ENCODE measurements at places on chromosomes 5 and 9. TPM values are rescaled to one million over a fixed set of nuclear protein-coding genes. Genes with fewer than 3 reads are reported as not detected.

GRCh38 chr5:178995341-178995690 lies 196 bp upstream of the GRM6 start:
- no peak for DNase-seq

DNA sequence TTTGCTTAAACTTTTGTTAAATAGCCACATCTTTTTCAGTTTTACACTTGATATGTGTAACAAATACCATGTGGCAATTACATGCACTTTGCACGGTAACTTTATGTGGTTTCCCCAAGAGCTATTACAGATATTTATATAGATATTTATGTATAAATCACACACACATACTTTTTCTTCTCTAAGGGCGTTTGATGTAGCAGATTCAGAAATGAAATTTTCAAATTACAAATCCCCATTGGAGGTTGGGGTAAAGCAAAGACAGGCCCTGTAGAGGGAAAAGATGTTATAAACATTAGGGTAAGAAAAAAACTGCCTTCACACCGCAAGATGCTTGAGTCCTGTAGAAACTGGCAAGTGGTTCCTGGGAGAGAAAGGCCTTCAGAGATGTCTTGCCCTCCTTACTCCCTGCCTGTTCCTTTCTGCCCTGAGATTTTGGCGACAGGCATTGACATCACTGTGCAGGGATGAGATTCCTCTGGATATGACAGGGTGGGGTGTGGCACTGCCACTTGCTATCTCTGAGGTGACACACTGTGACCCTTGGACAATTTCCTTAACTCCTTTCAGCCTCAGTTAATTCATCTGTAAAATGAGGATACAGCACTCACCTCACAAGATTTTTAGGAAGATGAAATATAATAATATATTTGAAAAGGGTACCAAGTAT lies 177.9 kb upstream of the TUT7 start:
- no peak for DNase-seq

DNA sequence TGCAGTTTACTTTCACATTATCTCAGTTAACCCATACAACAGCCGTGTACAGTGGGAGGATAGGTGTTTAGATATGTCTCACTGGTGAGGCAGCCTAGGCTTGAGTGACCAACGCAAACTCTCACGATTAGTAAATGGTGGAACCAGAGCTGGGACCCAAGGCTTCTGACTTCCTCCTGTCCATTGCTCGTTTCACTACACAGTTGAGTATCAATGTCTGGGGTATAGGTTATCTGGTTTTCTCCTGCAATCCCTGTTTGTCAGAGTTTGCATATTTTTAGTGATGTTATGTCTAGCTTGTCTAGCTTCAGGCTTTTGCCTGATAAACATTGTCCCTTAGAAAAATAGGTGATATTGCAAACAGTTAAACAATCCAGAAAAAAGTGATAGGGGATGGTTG lies 62.6 kb downstream of the NUP214 start:
- no peak for DNase-seq

The MARCOL gene
- not detected for total RNA-seq

The FOXD1 gene
- total RNA-seq: 0.38 TPM

DNA sequence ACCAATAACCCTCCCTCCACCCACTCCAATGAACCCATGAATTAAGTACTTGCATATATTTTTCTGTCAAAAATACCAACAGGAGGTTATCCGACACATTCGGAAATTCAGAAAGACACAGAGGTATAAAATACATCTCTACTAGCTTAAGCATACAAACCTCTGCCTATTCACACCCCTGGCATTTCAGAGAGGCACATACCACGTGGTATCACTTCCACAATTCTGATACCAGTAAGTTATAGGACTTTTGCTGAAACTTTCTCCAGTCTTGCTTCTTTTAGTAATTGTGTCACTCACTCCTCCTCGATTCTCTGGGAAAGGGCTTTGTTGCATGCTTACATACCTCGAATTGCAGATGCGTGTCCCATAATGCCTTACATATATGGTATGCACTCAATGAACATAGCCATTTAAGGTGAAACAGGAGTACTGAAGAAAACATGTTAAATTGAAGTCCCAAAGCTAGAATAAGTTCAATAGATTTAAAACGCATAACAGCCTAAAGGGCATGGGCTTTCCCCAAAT lies 58.1 kb downstream of the TLE1 start:
- DNase-seq: no peak

DNA sequence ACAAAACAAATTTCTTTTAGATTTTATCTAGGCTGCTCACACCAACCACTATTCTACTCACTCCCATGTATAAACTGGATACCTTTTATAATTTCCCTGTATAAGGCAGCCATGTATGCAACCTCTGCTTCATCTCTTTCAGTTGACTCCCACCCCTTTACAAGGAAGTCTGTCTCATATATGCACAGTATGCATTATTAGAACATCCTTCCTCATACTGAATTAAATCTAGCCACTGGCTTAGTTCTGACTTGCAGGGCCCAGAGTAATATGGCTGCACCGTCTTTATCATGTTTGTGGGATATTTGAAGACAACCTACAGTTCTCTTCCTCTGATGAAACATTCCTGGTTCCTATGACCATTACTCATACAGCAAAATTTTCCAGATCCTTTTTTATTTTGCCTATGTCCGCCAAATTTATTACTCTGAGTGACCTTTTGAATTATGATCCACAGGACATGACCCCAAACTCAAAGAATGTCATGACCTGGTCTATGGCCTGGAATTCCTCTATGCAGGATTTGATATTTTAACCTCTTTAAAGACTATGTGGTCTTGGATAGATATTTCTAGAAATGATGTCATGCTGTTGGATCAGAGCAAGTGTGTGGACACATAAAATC lies 76.6 kb upstream of the ITGA1 start:
- no peak for DNase-seq

The HTR1A gene
- 1.1 TPM for total RNA-seq

The UAP1L1 gene
- total RNA-seq: 15.7 TPM

DNA sequence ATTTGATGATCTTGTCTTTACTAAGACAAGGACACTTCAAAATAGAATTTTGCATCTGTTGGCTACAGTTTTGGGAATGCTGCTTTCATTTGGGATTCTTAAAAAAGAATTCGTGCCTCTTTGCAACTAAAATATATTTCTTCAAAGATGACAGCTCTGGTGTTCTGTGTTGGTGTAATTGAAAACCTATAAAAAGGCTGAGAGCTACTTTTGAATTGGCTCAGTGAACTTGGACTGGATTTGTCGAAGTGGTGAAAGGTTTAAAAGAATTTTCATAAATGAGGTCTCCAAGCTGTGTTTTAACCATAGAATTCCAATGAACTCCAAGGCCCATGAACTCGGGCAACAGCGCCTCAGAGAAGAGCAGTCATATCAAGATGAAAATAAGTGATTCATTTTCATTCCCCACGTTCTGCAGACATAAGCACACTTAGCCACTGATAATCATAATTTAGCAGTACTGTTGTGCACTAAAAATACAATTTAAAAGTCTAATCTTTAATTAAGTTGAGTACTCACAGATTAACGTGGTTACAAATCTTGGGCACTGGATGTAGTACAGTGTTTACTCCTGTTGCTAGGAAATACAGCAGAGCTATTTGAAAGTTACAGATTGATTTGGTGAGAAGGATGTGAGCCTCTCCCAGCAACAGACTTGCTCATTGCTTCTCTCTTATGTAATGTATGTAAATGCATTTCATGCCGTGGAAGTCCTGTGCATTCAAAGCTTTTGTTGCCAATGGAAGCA lies 10.9 kb downstream of the SNCAIP start:
- DNase-seq: no peak

- DNase-seq: no peak
These were observed 16.7 kb upstream of the COMMD10 start for GRCh38 chr5:116068028-116068632.

- no peak for DNase-seq
These were observed 46.8 kb downstream of the ACO1 start for GRCh38 chr9:32431196-32431595.

The PCDH1 gene
- total RNA-seq: 47.6 TPM

GRCh38 chr5:141186897-141187512 lies at the start of gene PCDHB9:
Gene PCDHB9, plus strand, starts transcription at chr5:141187161. Its CDS starts 158 bp downstream, at chr5:141187319.
- no peak for DNase-seq

GRCh38 chr9:135914921-135915320 lies 7.6 kb upstream of the CAMSAP1 start:
- no peak for DNase-seq

The RALGPS1 gene
- total RNA-seq: 39.7 TPM

The PTPN3 gene
- 18.6 TPM for total RNA-seq

DNA sequence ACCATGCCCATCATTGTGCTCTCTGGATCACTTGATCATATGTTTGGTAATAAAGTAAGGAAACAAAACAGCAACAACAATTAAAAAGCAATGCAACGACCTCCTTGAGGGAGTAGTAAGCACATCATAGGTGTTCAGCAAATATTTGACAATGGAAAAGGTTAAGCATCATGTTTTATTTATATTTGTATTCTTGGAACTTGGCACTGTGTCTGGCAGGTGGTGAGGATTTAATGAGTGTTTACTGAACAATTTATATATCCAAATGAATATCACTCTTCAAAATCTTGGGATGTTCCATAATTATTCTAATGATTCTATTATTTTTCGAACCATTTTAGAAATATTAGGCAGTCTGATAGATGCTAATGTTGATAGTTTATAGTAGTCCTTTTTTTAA lies 6.2 kb downstream of the PIP5K1B start:
- DNase-seq: no peak

The UNC13B gene
- total RNA-seq: 31.9 TPM

The NEURL1B gene
- total RNA-seq: 29.9 TPM

- no peak for DNase-seq
These were observed 26.9 kb downstream of the KLF4 start for GRCh38 chr9:107462691-107463090.

- no peak for DNase-seq
These were observed 181.1 kb upstream of the MEF2C start for GRCh38 chr5:89064054-89064453.

- DNase-seq: peak; percentile 23
These were observed 1.1 kb downstream of the PCDHAC1 start for GRCh38 chr5:140927228-140927573.

GRCh38 chr5:72624641-72625236 lies 117.5 kb upstream of the ZNF366 start:
- DNase-seq: no peak

The GPRIN1 gene
- total RNA-seq: 0.27 TPM

The ANKRD18A gene
- total RNA-seq: 12.2 TPM

The BARX1 gene
- 2.1 TPM for total RNA-seq

DNA sequence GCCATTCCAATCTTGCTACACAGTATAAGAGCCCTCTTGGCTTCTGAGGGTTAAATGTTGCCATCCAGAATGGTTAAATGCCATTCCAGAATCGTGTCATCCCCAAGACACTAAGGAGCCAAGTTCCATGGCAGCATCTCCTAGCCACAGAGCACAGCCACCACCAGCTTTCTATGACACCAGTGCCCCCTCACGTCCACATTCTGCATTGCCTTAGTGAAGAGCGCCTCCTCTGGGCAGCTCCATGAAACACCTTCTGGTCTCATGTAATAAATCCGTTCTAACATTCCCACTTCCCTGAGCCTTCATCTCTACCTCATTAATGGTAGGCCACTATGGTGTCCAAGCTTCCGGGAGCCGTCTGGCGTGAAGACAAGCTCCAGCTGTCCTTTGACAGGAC lies 12.4 kb downstream of the CBY3 start:
- DNase-seq: peak; percentile 12

DNA sequence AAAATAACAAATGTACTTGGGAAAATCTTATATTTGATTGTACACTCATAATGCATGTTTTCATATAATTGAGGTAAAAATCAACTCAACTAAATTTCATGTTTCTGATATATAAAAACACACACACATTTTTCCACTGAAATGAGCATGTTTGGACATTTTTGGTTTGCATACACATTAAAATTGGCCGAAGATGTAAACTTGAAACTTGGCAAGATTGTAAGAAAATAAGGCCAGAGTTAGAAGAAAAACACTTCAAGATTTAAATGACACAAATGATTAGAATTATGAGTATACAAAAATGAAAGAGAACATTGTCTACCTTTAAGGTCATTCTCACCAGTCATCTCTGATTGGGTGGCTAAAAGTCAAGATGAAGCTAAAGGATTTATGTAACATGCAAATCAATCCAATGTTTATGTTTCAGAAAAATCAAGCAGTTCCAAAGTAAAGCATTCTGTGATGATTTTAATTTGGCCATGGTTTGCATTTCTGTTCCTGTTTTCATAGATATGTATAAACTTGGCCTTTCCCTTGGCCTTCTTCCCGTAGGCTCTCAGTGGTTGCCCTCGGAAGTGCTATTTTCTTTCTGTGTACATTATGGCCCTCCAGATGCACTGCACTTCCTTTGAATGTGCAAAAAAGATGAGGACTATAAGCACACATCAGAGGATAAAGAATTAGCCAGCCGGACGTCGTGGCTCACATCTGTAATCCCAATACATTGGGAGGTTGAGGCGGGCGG lies 1105.4 kb upstream of the DMAC1 start:
- peak; percentile 17 for DNase-seq

DNA sequence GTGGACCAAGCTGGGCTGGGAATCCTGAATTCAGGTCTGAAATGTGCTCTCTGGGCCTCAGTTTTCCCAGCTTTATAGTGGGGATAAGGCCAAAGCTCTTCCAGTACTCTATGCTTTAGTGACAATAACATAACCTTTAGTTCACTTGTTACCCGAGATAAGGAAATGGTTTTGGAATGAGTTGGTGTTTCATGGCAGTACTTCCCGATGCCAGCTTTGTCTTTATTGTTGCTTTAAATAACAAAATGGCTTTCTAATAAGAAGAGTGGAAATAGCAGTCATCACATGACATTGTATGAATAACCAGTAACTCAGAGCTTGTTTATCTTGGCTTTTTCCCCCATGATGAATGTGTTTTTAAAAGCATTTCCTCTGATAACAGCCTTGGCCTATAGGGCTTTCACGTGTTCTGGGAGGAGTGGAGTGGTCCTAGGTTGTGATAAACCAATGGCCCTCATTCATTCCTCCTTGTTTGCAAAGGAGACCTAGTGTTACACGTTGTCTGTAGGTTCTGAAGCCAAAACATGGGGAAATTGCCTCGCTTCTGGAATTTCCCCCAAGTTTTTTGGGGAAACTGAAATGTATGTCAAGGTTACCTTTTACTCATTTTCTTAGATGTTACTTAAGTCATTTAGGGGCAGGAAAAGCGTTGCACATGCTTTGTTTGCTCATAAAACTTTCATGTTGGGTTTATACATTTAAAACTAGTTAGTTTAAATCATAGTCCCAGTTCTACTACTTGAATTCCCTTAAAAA lies 53.7 kb downstream of the ZNF618 start:
- DNase-seq: no peak

The MAST4 gene
- total RNA-seq: 25.1 TPM

GRCh38 chr9:37575921-37576721 lies at the start of gene FBXO10:
Gene FBXO10, minus strand, starts transcription at chr9:37576380. Its CDS starts 34,612 bp downstream, at chr9:37541768.
- peak; percentile 74 for DNase-seq

DNA sequence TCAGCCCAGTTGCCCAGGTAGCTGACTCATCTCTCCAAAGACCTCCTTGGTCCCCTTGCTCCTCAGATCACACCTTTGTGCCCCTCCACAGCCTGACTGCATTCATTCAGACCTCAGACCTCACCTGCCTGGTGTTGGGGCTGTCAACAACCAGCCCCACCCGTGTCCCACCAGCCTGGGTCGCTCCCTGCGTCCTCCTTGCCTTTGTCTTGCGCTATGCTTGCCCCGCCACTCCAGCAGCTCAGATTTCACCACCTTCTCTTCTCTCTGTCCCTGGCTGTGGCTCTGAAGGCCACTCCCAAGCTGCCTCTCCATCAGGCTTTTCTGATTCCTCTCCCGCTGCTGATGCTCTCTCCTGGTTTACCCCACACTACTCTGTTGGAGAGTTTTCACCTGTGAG lies 103.5 kb downstream of the MVB12B start:
- DNase-seq: no peak
